Retina (tissue), 1 donor: ENCODE measurements at places on chromosomes 4 and X.

- no peak for DNase-seq
Observed at GRCh38 chrX:125646195-125646594, 326.5 kb downstream of the TEX13C start.

DNA sequence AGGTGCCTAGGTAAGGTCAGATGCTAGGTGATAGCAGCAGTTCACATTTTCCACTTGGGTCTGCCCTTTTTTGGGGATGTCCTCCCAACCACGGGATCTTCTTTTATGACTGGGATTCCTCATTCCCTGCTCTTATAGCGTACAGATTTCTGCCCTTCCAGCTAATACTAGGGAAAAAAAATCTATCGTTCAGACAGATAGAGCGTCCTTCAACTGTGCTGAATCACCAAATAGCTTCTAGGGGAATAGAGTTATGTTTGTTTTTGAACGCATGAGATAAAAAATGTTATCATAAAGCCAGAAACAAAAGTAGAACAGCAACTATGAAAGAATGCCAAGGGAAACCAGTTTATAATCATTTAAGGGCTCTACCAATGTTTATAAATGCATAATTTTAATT lies 13.0 kb downstream of the RAP2C start:
- DNase-seq: no peak

GRCh38 chr4:175427751-175428150 lies 384.3 kb downstream of the GPM6A start:
- no peak for DNase-seq

DNA sequence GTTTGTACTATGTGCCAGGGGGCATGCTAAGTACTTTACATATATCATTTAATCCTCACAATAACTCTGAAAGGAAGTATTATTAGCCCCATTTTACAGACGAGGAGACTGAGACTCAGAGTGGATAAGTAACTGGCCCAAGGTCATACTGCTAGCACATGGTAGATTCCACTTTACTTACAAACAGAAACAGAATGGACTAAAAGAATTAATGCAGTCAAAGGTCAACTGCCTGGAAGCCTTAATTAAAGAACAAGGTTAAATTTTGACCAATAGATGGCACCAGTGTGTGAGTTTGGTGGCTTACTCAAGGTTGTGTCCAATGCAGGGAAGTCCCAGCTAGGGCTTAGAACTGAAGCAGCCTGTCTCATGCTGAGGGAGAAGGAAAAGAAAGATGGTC lies 4.7 kb downstream of the RIPPLY1 start:
- peak; percentile 29 for DNase-seq

DNA sequence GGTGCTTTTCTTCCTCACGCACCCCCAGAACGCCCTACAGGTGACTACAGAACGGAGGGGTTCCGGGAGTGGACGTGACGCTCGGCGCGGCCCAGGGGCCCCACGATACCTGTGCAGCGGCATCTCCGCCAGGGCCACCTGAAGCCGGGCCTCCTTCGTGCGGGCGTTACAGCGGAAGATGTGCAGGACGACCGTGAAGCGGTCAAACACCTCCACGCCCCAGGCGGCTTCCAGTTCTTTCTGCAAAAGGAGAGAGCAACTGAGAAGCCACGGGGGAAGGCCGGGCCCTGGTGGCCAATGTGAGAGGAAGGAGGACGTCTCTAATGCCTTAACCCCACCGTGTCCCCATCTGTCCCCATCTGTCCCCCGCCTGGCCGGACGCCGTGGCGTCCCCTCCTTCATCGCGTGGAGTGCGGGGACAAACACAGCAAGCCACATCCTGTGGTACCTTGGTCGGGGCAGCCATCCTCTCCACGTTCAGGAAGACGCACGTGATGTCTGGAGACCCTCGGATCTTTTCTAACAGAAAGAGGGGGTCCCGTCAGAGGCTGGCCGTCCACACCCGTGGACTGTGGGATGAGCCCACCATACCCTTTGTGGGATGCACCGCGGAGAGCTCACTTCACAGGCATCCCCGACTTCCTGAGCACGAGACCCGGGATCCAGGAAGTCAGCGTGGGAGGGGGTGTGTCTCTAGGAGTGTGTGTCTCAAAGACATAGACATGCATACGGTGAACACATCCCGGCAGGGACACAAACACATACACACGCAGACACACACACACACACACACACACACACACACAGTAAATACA lies 3.6 kb downstream of the GTPBP6 start:
- DNase-seq: no peak

DNA sequence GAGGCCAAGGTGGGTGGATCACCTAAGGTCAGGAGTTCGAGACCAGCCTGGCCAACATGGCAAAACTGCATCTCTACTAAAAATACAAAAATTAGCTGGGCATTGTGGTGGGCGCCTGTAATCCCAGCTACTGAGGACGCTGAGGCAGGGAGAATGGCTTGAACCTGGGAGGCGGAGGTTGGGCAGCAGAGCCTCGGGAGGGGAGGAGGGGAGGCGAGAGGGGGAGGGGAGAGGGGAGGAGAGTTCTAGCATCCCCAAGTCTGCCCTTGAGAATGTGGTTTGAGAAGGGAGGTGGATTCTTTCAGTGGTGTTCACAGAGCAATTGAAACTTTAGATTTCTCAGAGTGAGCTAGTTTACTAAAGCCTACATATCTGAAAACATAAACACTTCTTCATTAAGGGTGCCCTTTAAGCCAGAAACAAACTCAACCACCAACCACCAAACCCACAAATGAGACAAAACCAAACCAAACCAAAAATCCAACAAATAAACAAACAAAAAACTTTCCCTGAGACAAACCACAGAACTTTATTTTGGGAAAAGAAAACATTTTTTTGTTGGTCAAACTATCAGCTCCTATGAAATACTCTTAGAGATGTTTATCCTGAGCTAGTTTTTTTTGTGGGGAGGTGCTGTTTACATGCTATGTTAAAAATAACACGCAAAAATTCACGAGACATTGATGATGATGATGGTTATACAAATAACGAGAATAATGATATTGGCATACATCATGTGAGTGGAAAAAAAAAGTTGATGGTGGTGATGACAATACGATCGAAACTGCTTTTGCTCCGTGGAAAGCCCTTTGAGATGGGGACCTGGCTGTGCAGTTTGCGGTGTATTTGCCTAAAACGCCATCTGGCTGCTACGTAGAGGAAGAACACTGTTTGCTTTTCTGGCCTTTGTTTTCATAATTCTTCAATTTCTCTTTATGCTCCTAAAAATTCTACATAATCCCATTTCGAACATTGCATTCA lies 98.2 kb upstream of the PRKX start:
- peak; percentile 45 for DNase-seq

DNA sequence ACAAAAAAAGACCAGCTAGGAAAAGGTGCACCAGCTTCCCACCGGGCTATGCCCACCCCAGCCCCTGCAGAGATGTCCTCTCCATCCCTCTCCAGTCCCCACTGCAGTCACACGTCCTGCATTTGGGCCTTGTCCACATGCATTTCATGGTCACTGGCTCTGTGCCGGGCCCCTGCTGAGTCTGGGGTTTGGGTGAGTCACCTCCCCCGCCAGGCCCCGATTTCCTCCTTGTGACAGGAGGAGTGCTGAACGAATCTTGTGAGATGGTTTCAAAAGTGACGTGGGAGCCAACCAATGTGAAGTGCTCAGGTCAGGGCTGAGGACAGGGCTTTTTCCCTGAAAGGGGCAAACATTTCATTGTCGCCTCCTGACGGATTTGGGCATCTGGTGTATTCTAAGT lies 7.1 kb downstream of the CPZ start:
- DNase-seq: no peak
